Brain microvascular endothelial cell (primary cell): ENCODE measurements at places on chromosomes 1 and 21.

DNA sequence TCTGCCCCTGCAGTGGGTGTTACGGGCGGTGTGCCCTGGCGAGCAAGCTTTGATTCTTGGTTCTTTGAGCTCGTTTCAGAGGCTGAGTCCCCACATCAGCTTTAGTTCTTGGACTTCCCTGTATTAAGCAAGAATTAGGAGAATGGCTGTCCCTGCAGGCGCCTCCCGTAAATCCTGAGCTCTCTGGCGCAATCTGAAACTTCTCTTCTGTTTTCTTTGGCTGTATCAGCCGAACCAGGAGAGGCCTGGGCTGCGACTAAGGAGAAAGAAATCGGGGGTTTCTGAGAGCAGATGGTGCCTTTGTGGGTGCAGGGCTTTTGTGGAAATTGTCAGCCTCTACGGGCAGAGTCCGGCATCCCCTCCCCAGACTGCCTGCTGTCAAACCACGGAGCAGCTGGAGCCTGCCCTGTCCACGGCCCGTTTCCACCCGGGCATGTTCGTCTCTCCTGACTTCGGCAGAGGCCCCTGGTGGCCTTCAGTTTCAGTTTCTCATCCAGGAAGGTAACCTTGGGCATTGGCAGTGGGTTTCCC is 17.9 kb downstream of the CSTB start:
- no peak for DNase-seq

DNA sequence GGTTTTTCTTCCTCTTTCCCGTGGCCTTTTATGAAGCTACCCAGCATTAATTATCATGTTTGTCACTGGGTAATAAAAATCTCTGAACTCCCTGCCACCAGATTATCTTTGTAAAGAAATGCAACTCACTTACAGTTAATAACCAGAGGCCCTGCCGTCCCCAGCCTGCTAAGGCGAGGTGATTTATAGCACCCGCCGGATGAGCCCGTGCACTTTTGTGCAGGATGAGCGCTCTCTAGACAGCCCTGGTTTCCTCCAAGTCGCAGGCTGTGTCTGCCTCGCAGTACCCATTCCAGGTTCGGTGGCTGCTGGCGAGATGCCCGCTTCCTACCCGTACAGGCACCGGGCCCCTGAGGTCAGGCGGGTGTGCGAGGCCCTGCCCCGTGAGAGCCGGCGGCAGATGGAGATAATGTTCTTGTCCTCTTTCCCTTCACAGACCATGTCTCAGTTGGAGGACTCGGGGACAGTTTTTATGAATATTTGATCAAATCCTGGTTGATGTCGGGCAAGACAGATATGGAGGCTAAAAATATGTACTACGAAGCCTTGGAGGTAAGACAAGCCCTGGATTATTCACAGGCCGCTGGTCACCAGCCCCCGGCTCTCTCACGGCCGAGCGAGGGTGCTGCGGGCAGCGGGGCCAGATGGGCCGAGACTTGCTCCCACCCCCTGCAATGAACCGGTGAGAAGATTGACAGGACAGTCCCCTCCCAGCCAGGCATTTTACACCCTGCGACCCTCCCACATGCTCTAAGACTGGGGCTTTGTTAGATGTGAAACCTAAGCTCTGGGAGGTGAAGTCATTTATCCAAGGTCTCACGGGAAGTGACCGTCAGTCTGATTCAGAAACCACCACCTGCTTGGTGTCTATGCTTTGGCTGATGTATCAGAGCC is 28.5 kb upstream of the SELENON start:
- DNase-seq: no peak

GRCh38 chr1:214615109-214615508 is 12.1 kb downstream of the CENPF start:
- no peak for DNase-seq

- DNase-seq: peak; percentile 79
Measured at GRCh38 chr1:47175227-47175934, 14.5 kb downstream of the PDZK1IP1 start.

- no peak for DNase-seq
Measured at GRCh38 chr1:3717715-3718601, 34.3 kb upstream of the CCDC27 start.

GRCh38 chr1:109400035-109400655 is 2.4 kb upstream of the SORT1 start:
- no peak for DNase-seq

GRCh38 chr1:89989799-89990198 is 5.1 kb upstream of the ZNF326 start:
- no peak for DNase-seq

GRCh38 chr1:175792136-175792535 is 48.7 kb upstream of the TNR start:
- no peak for DNase-seq
